ENCODE measurements at places on chromosomes 12 and 14. TPM values are rescaled to one million over a fixed set of nuclear protein-coding genes. Genes with fewer than 3 reads are reported as not detected.

Gene KERA
- not detected for total RNA-seq

Gene ANO4
- total RNA-seq: not detected

Gene PTPRB
- not detected for total RNA-seq

Gene PMEL
- 0.55 TPM for total RNA-seq

Gene AQP5
- total RNA-seq: not detected

Gene GLIPR1L1
- total RNA-seq: not detected

Gene HOTAIR
- total RNA-seq: not detected

Gene SPX
- total RNA-seq: not detected

Gene ACSM4
- total RNA-seq: not detected

Gene DBX2
- total RNA-seq: not detected

DNA sequence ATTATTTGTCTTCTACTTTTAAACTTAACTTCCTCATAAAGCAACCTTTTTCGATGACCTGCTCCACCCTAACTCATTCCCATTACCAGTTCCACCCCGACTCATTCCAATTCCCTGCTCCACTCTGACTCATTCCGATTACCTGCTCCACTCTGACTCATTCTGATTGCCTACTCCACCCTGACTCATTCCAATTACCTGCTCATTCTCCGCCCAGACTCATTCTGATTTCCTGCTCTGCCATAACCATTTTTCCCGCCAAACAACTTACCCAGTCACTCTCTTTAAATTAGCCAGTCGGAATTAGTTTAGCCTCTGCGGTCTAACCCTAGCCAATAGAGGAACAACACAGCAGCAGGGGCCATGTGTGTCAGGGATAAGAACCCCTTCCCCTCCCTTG, 249.1 kb downstream of the DPY19L2 start:
- DNase-seq: no peak

DNA sequence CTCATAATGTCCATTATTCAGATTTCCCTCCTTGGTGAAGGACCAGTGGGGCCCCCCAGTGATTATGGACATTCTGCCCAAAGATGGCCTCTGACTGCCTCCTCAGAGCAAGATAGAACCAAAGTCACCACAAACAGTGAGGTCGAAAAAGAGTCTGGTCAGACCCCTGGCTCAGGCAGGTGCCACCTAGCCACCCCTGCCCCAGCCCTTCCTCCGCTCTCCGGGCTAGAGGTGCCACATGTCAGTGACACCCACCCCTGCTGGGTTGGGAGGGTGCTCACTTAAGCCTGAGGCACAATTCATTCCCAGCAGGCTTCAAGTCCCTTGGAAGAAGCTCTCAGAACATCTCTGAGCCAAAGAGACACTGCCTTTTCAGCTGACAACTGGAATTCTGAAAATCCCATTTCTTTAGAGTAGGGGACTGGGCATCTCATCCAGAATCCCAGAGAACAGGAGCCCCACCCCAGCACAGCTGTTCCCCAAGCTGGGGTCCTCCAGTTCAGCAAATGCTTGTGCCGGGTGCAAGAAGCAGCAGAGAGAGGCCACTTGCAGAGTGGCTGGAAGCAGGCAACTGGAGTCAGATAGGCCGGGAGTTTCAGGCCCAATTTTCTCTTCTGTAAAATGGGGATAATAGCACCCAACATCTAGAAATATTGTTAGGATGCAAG, 50.3 kb downstream of the ISCA2 start:
- no peak for DNase-seq

- DNase-seq: no peak
Observed at GRCh38 chr14:63875311-63875710, 22.5 kb downstream of the SYNE2 start.

- no peak for DNase-seq
Observed at GRCh38 chr12:115108129-115109100, 424.4 kb upstream of the TBX3 start.

- DNase-seq: no peak
Observed at GRCh38 chr12:43750814-43751213, 7.8 kb downstream of the PUS7L start.

DNA sequence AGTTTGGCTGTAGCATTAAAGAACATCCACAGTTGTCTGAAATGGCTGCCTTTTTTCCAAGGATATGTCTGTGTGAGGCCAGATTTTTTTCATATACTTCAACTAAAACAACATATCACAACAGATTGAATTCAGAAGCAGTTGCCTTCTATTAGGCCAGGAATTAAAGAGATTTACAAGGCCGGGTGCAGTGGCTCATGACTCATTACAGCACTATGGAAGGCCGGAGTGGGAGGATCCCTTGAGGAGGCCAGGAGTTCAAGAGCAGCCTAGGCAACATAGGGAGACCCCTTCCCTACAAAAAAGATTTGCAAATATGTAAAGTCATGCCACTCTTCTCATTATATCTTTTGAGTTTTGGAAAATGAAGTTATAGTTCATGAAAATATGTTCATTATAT, 108.6 kb downstream of the KTN1 start:
- DNase-seq: no peak

DNA sequence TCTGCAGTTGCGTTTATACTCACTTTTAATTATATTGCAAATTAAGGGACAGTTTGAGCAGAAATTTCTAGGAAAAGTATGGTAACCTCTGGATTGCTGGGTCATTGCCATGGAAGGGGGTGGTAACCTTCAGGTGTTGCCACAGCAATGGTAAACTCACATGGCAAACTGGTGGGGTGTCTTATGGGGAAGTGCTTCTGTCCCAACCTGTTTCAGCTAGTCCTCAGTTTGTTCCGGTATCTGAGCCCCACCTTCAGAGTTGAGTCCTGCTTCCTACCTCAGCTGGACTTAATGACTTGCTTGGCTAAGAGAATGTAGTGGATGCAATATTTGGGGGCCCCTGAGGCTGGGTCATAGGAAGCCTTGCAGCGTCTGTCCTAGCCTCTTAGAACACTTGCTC, 7.3 kb upstream of the CLMN start:
- no peak for DNase-seq

GRCh38 chr12:77847060-77847541, 16.4 kb downstream of the NAV3 start:
- no peak for DNase-seq

DNA sequence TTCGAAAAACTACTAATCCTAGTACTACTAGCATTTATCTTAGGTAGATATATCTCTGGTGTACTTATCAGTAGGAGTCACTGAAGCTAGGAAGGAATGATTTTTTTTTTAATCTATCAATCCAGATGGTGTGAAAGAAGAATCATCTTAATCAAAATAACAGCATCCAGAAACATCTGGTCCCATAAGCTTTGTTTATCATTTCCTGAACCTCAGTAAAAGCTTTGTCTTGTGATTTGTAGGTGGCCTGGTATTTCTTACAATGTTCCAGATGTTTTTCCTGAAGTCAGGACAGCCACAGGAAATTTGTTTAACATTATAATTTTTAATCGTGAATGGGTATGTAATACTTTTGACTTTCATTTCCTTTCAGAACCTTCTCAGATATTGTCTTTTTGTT, 28.0 kb upstream of the LUM start:
- DNase-seq: no peak

- no peak for DNase-seq
Observed at GRCh38 chr12:21938879-21939278, 2.3 kb downstream of the ABCC9 start.

DNA sequence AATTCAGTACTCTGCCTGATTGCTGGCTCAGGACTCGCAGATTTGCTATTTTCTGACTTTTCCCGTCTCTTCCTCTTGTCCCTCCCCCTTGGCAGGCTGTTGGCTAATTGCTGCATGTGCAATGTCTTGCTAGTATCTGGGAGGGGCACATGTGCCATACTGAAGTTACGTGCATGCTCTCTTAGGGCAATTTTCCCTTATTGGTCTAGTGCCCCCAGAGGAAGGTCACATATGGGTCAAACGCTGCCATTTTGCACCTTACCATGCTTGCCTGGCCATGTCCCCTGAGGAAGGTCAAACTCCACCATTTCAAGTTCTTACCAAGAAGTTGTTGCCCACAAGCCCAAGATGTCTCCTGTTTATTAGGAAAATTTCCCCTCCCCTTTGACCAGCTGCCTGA, 13.9 kb upstream of the ERC1 start:
- no peak for DNase-seq

- no peak for DNase-seq
Observed at GRCh38 chr12:89975574-89975973, 266.9 kb upstream of the ATP2B1 start.

DNA sequence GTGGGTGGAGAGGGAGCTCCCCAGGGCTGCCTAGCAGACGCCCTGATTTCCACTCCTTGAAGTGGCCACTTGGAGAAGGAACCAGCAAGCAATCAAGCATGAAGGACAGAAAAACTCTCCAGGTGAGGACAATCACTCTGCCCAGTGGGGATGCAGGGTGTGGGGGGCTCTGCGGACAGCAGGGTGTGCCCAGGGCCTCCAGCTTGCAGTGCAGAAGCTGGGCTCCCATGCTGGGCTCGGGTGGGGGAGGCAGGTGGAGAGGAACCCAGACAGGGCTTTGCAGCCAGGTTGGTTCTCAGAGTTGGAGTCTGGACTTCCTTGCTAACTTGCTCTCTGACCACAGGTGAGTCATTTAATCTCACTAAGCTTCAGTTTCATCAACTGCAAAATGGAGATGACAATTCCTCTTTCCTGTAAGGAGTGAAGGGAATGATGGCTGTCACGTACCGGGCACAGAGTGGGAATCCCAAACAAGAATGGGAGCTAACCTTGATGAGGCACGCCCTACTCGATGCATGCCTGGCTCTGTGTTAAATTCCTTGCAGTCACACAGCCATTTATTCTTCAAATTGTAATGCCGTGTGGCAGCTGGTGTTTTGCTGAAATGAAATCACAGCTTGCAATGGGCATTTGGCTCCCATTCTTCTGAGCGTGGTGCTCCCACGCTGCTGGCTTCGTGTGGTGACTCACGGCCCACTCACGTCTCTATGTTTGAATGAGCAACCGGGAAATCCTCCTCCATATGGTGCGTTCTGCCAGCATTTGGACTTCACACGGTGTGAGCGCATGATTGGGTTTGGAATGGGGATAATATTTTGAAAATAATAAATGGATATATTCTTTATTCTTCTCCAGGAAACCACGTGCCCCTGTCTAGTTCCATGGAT, 75.2 kb downstream of the PRIMA1 start:
- DNase-seq: no peak

- no peak for DNase-seq
Observed at GRCh38 chr14:25836636-25837035, 761.2 kb downstream of the NOVA1 start.

- no peak for DNase-seq
Observed at GRCh38 chr14:100224229-100224866, 14.6 kb upstream of the YY1 start.

DNA sequence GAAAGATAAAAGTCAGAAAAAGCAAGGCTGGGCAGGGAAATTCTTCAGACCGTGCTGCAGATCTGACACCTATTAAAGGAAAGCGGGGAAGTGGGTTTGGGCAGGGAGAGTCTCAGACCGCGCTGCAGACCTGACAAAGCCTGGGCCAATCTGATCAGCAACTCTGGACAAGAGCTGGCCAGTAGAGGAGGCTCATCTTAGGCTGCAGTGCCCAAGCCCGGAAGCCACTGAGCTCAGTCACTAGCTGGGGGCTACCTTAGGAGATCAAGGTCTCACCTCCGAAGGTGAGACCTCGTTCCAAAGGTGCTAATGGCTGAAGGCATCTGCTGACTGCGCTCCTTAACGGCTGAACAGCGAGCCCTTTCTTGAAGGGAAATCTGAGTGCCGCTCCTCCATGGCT, 60.2 kb downstream of the SINHCAF start:
- no peak for DNase-seq

DNA sequence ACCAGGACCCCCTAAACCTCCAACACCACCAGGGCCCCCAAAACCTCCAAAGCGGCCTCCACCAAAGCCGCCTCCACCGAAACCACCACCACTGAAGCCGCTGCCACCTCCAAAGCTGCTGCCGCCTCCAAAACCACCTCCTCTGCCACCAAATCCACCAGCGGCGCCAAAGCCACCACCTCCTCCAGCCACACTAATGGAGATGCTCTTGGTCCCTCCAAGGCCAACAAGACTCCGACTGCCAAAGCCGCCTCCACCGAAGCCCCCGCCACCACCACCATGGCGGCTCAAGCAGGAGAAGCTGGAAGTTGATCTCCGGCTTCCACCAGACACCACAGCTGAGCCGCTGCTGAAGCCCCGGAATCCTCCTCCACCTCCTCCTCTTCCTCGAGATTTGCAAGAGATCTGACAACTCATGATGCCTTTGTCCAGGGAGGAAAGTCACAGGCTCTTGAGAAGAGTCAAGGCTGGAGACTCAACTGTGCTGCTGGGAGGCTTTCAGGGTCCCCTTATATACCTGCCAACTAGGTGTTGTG, at the start of gene KRT2:
Gene KRT2, minus strand, starts transcription at position 486 of the 536 bp plus-strand sequence. Its CDS starts 69 bp downstream, at position 417.
- no peak for DNase-seq

DNA sequence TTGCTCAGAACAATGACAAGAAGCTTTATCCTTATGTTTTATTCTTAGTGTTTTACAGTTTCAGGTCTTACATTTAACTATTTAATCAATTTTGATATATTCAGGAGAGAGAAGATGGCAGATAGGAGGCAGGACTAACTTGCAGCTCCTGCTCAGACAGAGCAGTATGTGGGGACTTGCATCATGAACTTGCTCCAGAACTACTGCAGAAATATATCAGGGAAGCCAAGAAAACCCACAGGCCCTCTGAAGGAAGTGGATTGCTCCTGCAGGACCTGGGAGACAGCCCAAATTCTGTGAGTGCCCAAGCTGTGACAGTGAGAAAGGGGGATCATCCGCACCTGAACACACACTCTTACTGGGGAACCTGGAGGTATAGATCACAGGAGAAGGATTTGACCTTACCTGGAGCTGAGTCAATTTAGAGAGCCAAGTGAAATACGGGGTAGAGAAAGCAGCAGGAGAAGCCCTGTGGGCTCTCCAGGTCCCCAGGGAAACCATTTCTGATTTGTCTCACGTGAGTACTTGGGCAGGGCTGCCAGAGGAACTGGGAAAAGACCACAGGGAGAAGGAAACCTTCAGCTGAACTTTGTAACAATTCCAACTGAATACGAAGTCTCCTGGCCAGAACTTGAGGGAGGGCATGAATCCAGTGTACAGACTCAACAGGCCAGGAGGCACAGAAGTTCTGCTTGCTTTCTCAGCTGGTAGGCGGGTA, 28.9 kb upstream of the TSPAN8 start:
- no peak for DNase-seq
